ENCODE measurements at places on chromosomes 1 and 21. TPM values are rescaled to one million over a fixed set of nuclear protein-coding genes. Genes with fewer than 3 reads are reported as not detected.

Gene TMEM269
- not detected for total RNA-seq

DNA sequence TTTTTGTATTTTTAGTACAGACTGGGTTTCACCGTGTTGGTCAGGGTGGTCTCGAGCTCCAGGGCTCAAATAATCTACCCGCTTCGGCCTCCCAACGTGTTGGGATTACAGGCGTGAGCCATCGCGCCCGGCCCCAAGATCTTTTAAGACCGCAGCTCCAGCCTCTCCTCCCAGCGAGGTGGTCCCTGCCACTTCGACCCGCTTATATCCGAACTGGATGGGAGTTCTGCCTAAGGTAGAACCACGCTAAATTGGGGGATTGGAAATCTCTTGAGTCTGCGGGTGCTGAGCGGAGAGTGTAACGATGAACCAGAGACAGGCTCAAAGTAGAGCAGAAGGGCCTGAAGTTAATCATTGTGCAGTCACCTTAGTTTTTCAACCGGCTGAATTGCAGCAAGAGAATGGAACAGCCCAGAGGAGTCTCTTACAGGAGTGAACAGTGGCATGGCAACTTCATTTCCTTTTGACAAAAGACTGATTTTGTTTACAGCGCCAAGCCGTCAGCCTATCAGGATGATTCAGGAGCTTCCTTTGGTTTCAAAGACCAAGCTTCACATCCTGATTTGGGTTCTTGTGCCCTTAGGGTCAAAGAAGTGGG lies 726 bp upstream of the CYB5R1 start:
- no peak for DNase-seq

DNA sequence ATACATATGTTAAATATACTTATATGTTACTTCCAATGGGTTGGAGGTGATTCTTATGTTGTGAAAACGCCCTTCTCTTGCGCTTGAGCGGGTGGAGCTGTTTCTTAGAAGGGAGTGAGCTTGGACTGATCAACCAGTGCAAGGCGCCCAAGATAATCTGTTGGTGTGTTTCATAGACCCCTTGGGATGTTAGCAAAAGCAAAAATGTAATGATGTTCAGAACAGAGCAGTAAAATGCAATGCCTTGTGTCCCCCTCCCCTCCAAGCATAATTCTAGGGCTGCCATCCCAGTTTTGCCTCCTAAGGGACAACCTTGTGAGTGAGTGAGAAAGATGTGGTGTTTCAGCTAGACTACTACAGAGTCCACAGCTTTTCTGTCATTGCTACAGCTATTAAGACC lies 6.2 kb upstream of the CD34 start:
- no peak for DNase-seq

DNA sequence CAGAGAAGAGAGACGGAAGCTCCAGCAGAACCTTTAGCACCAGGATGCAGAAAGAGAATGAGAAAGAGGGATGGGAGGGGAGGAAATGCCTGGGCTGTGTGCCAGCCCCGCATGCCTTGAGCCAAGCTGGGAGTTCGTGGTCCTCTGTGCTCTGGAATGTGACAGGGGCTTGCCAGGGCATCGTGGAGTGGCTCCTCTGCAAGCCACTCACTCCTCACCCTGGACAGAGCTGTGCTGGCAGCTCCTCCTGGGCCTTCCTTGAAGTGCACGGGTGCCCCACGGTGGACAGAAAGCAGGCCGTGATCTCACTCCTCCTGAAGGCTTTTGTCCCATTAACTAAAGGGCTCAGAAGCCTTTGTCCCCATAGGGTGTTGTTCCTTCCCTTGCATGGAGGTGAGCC lies 34.8 kb upstream of the PRELP start:
- peak; percentile 86 for DNase-seq

DNA sequence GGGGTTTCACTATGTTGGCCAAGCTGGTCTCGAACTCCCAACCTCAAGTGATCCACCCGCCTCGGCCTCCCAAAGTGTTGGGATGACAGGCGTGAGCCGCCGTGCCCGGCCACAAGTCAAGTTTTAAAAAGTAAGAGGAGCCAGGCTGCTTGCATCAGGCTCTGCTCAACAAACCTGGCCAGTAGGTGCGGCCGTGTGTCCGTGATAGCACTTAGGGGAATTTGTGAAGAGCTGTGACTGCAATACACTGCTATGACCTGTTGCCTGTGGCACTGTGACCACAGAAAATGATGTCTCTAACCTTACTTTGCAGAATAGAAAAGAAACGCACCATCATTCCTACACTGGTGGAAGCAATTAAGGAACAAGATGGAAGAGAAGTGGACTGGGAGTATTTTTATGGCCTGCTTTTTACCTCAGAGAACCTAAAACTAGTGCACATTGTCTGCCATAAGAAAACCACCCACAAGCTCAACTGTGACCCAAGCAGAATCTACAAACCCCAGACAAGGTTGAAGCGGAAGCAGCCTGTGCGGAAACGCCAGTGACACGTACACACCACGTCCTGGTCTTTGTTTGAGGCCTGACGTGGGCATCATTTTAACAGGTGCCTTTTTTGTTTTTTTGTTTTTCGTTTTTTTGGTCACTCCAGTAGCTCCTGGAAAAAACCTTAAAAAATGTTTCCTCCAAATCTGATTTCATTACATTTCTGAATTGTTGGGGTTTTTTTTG lies 16.7 kb downstream of the C1orf174 start:
- no peak for DNase-seq

DNA sequence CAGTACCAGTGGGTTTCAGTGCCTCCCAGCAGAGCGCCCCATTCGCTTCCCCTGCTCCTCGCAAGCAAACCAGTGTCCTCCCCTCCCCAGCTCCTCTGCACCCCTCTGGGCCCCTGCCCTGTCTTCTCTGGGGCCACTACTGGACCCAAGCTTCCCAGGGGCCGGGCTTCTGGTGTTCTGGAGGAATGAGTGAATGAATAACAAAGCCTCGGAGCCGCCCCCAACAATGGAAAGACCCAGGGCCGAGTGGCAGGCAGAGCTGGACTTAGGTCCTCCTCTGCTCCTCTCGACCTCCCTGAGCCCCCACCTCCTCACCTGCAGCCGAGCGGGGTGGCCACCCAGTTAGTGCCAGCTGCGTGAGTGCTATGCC lies 37.6 kb downstream of the MATN1 start:
- no peak for DNase-seq

DNA sequence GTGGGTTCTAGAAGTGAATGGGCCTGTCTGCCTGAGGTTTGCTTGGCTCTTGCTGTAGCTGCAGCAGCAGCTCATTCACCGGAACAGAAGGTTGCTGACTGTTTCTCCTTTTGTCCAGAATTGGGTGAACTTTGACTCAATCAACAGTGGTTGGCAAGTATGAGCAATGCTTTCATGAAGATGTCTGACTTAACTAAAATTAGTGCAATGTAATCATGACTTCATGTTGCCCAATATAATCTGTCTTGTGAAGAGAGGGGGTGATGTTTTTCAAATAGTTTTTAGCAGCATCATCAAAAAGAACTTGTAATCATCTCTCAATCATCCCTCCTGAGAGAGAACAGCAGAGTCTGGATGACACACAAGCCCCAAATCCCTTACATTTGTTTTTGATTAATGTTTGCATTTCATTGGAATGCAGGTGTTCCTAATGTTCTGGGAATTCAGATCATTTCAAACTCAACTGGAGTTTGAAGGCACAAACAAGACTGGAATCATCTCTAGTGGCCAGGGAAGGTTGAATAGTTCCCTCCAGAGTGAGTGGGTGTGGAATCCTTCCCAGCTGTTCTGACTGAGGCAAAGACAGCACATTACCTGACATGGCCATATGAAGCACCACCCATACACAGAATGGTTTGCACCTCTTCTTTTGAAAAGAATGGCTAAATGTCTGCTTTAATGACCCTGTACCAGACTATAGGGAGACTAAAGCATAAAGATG lies 82.9 kb downstream of the HLX start:
- peak; percentile 63 for DNase-seq

GRCh38 chr1:41362749-41363590 lies 1.7 kb downstream of the FOXO6 start:
- no peak for DNase-seq

GRCh38 chr1:36530791-36531190 lies 48.1 kb upstream of the CSF3R start:
- no peak for DNase-seq

GRCh38 chr1:230261928-230262650 lies 164.0 kb downstream of the PGBD5 start:
- DNase-seq: no peak

GRCh38 chr21:39451332-39452206 lies at the start of gene SH3BGR:
TSS of gene SH3BGR (plus strand) at chr21:39451970. CDS start at chr21:39452097, 127 bp downstream.
- no peak for DNase-seq

DNA sequence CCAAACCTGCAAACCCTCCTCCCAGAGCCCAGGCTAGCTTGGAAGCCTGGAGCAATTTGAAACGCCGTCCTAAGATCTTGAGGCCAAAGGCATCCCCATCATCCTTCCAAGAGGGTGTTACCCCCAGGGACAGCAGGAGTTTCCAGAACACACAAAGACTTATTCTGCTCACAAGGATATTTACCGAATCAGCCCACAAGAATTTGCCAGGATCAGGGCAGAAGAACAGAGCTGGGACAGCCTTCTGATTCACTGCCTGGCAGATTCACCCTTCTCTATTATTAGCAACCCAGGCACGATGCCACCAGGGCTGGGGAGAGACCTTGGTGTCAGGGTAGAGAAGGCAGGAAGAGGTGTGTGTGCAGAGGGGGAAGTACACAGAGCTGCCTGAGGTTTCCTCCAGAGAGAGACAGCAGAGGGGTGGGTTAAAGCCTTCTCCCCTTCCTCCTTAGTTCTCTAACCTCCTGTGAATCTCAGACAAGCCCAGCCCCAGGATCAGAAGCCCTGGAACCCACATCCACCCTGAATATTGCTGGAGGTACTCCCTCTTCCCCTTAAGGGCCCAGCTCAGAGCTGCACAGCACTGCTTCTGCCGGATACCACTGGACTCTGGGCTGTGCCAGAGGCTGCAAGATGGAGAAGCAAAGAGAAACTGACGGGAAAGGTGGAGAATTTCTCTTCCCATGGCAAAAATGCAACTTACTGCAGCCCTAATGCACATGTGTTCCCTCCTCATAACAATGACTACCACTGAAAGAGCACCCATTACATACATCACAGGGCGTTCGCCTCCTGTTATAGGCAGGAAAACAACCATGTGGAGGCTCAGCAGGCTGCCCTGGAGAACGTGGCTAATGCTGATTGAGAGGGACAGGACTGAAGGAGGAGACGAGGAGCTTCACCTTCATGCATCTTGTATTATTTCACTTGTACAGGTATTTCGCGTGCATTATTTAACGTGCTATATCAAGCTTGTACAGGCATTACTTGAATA lies 61.8 kb downstream of the ITPKB start:
- peak; percentile 94 for DNase-seq

Gene SERINC2
- total RNA-seq: 18.9 TPM

DNA sequence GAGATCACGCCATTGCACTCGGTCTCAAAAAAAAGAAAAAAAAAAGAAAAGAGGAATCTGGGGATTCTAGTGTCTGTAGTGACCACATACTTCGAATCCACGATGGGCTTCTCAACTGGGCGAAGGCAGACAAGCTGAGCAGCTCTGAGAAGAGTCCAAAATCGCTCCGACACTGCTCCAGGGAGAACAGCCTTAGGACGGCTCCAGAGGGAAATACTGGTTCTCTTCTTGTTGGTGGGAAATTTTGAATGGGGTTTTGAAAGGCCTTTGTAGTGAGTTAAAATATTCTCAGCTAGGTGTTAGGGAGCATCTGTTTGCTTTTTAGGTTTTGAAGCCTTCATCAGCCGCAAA lies 18.3 kb upstream of the HJV start:
- peak; percentile 42 for DNase-seq

Gene SIKE1
- 45.6 TPM for total RNA-seq

DNA sequence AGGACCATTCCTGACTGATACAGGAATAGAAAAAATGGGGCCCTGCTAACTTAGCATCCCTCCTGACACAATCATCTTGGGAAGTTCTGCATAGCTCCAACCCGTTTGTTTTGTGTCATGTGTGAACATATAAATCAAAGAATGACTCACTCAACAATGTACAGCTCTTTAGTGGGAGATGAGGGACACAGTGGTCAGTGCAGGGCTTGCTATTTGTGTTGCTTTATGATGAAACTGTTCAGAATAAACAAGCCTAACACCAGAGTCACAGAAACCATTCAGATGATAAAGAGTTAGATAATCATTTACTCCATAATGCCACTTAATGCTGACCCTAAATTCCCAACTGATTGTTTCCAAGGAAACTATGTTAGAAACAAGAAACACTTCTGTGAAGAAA lies 154.2 kb upstream of the ZNHIT6 start:
- DNase-seq: no peak

GRCh38 chr1:107687849-107688753 lies 276.9 kb downstream of the VAV3 start:
- peak; percentile 27 for DNase-seq

Gene OR10J1
- total RNA-seq: not detected

DNA sequence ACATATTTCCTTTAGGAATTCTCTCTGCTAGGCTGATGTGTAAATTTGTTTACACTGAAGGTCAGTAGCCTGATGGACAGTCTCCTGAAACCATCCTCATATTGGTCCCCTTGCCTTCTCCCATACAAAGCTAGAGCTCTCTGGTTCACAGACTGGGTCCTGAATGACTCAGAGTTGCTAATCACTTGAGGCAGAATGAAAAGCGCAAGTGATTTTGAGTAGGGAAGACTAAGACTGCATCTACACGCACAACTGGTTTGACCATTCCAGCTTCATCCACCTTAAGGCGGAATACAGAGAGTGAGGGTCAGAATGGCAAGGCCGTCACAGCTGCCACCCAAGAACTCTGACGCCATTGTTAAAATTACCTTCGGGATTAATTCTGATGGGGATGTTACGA lies 70.2 kb upstream of the KIF26B start:
- peak; percentile 26 for DNase-seq

DNA sequence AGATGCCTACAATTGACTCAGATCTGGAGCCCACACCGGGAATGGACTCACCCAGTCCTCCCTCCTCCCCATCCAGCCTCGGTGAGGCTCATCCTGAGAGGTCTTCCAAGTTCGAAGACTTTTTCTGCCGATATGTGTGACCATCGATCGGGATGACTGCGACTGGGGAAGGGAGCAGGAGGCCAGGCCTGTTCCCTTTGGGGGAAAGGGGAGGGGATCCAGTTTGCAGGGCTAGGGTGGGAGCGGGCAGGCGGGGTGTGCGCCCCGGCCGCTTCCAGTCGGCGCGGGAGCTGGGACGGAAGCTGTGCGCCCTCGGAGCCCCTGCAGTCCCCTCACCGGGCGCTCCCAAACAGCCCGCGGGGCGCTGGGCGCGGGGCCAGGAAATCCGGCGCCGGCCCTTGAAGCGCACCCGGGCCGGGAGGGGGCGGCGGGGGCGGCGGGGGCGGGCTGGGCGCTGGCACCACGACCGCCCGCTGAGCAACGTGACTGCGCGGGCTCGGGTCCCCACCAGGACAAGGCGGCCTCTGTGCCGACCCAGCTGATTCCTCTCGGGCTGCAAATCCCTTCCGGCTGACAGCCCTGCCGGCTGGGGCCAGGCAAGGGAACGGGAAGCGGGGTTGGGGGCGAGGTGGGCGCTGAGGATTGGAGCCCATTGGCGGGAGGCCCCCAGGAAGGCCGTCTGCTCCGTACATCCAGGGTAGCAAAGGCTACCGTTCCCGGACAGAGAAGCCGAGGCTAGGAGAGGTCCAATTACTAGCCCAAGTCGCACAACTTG lies 103.9 kb downstream of the EBNA1BP2 start:
- DNase-seq: no peak

Gene SHISA4
- total RNA-seq: 53.5 TPM

Gene HES3
- total RNA-seq: not detected

Gene CGN
- total RNA-seq: 0.93 TPM

Gene MARK1
- total RNA-seq: 0.34 TPM
